Stimulated activated CD4-positive, alpha-beta T cell treated with anti-CD3 and anti-CD28 coated beads, Interleukin-1b, Interleukin-23, amount 100 ng/mL, for 48 hours (primary cell): ENCODE measurements at places on chromosomes 3 and 15.
A peak's percentile ranks its signal among the peaks of the same experiment; 100 is the strongest.

GRCh38 chr3:160780245-160780644 lies 24.2 kb downstream of the PPM1L start:
- DNase-seq: no peak

- DNase-seq: no peak
Observed at GRCh38 chr3:63030666-63031065, 155.4 kb upstream of the CADPS start.

DNA sequence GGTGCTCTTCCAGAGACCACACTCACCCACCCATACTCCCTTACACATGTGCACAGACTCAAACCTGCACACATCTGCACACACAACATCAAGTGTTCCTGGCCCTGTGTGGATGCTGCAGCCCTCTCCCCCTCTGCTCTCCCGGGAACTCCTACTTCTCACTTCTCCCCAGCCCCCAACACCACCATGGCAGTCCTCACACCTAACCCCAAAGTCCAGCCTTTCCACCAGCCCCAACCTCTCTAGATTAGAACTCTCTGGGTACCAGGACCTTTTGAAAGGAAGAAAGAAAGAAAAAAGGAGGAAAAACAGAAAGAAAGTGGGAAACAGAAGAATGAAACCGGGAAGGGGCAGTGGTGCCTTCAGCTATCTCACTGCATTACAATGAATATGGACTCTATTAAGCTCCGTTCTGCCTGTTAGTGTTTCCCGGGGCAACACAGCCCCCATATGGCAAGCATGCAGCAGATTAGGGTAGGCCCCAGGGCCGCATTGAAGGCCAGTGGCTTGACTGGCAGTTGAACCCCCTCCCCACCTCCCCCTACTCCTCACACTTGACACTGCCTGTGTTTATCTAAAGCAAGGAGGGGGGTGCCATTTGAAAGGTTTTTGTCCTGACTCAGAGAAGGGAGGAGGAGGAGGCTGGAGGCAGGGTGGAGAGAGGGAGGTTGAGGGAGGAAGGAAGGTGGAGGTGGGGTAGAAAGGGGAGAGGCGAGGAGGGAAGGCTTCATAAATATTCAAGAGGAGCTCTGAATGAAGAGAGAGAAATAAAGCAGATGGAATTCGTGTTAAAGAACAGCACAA lies 30.1 kb downstream of the BOC start:
- DNase-seq: no peak

DNA sequence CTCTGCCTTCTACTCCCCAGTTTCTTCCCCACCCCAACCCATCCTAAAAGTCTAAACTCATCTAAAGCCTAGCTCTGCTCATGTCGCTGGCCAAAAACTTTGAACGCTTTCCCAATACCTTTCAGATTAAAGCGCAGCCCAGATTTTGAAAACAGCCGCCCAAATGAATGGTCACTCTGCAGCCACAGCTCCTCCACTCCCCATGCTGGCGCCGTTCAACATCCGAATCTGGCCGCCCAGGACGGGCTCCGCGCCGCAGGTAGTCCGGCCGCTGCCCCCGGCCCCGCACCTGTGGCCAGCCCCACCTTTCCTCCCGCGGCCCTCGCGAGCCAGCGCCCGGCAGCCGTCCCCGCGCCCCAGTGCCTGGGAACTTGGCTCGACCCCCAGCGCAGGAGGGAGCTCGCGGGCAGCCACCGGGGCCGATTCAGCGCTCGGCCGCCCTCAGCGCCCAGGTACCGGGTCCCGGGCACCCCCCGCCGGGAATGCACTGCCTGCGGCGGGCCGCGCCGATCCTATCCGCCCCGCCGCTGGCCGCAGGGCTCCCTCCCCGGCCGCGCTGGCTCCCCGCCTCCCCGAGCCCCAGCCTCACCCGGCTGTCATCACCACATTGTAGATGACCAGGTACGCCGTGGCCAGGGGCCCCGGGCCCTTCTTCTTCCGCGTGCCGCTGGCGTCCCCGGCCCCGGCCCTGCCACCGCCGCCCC lies 417 bp downstream of the HACD2 start:
- no peak for DNase-seq

DNA sequence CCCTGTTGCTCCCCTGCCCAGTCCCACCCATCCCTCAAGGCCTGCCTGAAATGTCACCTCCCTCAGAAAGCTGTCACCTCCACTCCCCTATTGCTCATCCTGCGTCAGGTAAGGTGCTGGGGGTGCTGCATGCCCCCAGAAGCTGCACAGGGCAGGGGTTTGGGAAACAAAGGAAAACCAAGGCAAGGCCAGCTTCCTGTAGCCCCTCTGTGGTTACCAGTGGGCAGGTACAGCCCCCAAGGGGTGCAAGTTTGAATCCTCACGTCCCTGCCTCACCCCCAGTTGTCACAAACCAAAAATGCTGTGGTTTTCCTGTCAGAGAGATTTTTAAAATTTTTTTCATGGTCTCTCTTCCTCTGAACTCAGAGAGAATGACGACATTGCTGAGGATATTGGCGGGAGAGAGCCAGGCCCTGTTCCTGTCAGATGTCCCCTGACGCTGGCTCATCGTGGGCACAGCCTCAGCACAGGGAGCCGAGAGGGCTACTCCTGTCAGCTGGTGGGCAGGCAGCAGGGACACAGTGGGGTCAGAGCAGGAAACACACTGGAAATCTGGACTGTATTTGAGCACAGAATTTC lies 27.0 kb downstream of the PSTPIP1 start:
- DNase-seq: peak; percentile 63
